ENCODE measurements at places on chromosomes 4 and X.
A peak's percentile ranks its signal among the peaks of the same experiment; 100 is the strongest.

DNA sequence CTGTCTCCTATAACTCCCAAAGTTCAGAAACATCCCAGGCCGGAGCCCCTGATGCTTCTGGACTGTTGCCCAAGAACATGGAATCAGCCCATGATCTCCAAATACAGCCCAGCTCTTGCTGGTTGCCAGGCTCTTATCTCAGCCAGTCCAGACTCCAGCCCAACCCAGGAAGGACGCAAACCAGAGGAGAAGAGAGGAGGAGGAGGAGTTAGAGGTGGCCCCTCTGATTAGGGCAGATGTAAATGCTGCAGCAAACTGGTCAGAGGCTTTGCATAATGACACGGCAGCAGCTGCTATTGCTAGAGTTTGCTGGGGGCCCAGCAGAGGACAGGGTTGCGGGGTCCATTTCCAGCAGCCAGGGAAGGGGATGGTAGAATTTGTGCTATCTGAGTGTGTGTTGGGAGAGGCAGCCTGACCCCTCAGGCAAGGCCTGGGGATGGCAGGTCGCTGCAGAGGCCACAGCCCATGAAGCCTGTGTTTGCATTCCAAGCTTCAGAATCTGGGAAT, 4.2 kb upstream of the OTUD5 start:
- DNase-seq = peak; percentile 92

DNA sequence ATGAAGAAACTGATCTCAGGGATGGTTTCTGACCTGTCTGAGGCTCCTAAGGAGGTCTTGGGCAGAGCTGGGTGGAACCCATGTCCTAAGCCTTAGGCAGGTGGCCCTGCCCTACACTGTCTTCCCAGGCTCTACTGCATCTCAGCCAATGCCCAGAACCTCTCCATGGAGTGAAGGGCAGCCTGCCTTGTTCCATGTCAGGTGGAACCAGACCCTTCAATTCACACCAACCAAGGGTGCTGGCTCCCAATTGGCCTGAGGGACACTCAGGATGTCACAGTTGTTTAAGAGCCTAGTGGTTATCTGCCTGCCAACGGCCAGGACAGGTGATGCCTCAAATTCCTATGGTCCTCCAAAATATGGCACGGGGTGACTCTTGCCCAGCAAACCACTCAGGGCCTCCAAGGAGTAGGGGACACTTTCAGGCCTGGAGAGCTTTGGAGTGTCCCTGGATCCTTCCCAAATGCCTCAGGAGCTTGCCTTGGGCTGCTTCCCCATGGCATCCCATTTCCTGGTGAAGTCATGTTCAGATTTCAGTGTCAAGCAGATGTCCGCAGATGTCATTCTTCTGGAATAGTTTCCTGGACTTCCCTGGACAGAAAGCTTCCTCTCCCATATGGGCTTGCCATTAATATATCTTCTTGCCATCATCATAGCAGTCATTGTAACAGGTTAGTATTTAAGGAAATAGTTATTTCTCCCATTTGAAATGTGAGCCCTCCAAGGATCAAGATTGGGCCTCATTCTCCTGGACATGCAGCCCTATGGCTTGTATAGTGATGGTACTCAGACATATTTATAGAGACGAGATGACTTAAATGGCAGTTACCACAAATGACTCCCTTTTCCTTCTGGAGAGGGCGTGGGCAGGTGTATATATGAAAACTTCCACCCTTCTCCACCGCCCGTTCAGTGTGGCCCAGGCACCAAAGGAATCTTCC, 67.1 kb downstream of the MED28 start:
- DNase-seq = no peak

- DNase-seq = no peak
These were observed 31.6 kb downstream of the UGDH start for GRCh38 chr4:39495446-39496213.

DNA sequence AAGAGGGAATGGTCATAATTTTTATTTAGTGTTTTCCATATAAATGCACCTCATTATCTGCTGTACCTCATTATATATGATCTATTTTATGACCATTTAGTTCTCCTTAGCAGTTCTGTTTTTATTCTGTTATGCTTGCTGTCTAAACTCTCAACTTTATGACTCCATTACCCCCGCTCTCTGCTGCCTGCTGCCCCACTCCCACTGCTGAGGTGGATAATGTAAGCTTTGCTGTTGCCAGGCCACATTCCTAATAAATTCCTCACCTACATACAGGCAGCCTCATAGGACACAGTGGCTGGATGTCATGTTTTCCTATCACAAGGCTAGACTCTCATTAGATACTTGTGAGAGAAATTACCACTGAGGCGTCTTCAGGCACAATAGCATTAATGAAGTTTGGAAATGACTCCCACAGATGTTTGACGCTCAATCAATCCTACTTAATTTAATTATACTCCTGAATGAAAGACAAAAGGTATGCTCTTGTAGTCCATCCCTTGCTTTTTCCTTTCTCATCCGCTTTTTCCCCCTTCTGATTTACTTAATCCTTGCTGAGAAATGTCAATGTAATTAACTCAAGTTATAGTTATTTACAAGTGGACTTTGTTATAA, 497.5 kb upstream of the IGFBP7 start:
- DNase-seq = no peak

- DNase-seq = peak; percentile 1
These were observed 38.1 kb upstream of the ARSH start for GRCh38 chrX:2967998-2968909.

All from hematopoietic multipotent progenitor cell treated with erythropoietin and hydrocortisone succinate and interleukin-3 and kit ligand, for 6 days (in vitro differentiated cells).